SJSA1 (cell line): ENCODE measurements at places on chromosomes 12 and 14. TPM values are rescaled to one million over a fixed set of nuclear protein-coding genes. Genes with fewer than 3 reads are reported as not detected.
A peak's percentile ranks its signal among the peaks of the same experiment; 100 is the strongest.

- H3K27me3 ChIP-seq = no peaks in the 10 kb centered on the region
- H3K4me1 ChIP-seq = peaks cover 10% of the 10 kb centered on the region
- no peak overlapping the region for H3K4me3 ChIP-seq
These were observed 20.5 kb downstream of the ZBTB42 start for GRCh38 chr14:104821229-104821945.

DNA sequence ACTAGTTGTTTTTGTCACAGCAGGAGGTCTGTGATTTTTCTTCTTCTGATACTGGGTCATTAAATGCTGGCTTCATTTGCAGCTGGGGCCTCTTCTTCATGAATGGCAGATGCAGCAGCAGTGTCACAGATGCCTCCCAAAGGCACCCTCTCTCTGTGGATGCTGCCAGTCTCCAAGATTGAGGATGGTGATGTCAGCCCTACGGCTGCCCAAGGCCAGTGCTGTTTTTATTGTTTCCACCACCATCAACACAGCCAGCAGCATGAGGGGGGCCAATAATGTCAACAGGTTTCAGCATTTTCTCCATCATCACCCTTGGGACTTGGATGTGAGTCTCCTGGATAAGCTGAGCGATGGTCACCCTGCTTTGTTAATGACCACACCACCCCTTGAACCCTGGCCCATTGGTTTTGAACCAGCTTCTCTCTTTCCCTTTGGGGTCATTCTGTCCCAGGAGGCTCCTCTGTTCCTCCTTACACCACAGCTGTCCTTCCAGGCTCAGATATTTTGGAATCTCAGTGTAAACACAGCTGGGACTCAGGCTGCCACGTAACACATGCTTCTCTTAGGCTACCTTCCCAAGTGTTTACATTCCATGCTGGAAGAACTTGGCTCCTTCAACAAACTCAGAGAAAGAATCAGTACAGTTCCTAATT, 151.7 kb upstream of the DDHD1 start:
- no peak overlapping the region for H3K4me3 ChIP-seq
- no peaks in the 10 kb centered on the region for H3K36me3 ChIP-seq
- H3K4me1 ChIP-seq = peaks cover 5% of the 10 kb centered on the region
- no peak overlapping the region for H3K27ac ChIP-seq
- DNase-seq = no peak

The TEX22 gene
- total RNA-seq = 0.11 TPM in 1 of 2 replicates, not detected in the other

DNA sequence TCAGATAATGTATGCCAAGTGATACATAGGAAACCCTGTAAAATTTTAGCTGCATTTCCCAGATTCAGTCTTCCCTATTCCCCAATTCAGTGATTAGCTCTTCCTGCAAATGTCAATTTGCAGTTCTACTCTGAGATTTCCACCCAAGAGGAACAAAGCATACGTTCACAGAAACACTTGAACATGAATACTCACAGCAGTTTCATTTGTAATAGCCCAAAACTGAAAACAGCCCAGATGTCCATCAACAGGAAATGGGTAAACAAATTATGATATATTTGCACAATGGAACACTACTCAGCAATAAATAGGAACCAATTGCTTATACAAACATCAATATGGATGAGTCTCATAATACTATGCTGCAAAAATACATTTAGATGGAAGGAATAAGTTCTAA, 194.2 kb downstream of the GXYLT1 start:
- no peaks in the 10 kb centered on the region for H3K27me3 ChIP-seq
- no peaks in the 10 kb centered on the region for H3K4me1 ChIP-seq
- H3K4me3 ChIP-seq = no peak overlapping the region
- H3K36me3 ChIP-seq = no peaks in the 10 kb centered on the region
- DNase-seq = no peak

GRCh38 chr12:15270591-15270990, 49.4 kb upstream of the RERG start:
- no peak for DNase-seq
- no peaks in the 10 kb centered on the region for H3K27me3 ChIP-seq
- H3K4me3 ChIP-seq = no peak overlapping the region
- H3K27ac ChIP-seq = no peak overlapping the region

- no peaks in the 10 kb centered on the region for H3K27me3 ChIP-seq
- H3K27ac ChIP-seq = no peak overlapping the region
- DNase-seq = no peak
These were observed 92.6 kb upstream of the HIF1A start for GRCh38 chr14:61602733-61603077.

GRCh38 chr14:37091651-37092050, 80.8 kb downstream of the SLC25A21 start:
- H3K4me1 ChIP-seq = peaks cover 24% of the 10 kb centered on the region
- H3K4me3 ChIP-seq = no peak overlapping the region
- no peak for DNase-seq
- no peak overlapping the region for H3K27ac ChIP-seq
- no peaks in the 10 kb centered on the region for H3K27me3 ChIP-seq

DNA sequence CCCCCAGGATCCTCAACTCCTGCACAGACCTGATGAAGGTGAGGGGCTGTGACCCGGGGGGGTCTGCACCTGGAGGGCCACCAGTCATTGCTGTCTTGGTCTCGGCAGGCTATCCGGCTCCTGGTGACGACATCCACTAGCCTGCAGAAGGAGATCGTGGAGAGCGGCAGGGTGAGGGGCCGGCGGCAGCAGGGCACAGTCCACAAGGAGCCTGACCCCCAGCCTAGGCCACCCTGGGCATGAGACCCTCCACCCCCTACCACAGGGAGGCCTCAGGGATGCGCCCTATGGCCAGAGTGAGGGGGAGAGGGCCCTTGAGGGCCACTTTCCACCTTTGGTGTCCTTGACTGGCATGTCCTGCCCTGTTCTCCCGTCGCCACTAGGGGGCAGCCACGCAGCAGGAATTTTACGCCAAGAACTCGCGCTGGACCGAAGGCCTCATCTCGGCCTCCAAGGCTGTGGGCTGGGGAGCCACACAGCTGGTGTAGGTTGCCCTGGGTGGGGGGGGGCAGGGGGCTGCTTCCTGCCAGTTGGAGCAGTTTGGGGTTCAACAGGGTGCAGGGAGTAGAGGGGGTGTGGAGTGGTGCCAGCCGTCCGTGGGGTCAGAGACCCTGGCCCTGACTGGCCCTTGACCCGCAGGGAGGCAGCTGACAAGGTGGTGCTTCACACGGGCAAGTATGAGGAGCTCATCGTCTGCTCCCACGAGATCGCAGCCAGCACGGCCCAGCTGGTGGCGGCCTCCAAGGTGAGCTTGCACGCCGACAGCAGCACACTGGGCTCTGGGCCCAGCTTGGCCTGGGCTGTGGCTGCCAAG, 25.0 kb downstream of the HIP1R start:
- no peak overlapping the region for H3K4me3 ChIP-seq
- no peak overlapping the region for H3K27ac ChIP-seq
- peak; percentile 79 for DNase-seq
- H3K36me3 ChIP-seq = peaks cover 39% of the 10 kb centered on the region

- no peaks in the 10 kb centered on the region for H3K36me3 ChIP-seq
- peaks cover 4% of the 10 kb centered on the region; the same call in 1 of the 2 replicates for H3K27me3 ChIP-seq
- peaks cover 17% of the 10 kb centered on the region for H3K4me1 ChIP-seq
- no peak overlapping the region for H3K27ac ChIP-seq
- no peak overlapping the region for H3K4me3 ChIP-seq
These were observed 185.5 kb upstream of the PRMT8 start for GRCh38 chr12:3305464-3305863.

- H3K36me3 ChIP-seq = no peaks in the 10 kb centered on the region
- no peaks in the 10 kb centered on the region for H3K27me3 ChIP-seq
- H3K4me1 ChIP-seq = no peaks in the 10 kb centered on the region
These were observed 81.7 kb upstream of the CCDC91 start for GRCh38 chr12:28108599-28108998.

DNA sequence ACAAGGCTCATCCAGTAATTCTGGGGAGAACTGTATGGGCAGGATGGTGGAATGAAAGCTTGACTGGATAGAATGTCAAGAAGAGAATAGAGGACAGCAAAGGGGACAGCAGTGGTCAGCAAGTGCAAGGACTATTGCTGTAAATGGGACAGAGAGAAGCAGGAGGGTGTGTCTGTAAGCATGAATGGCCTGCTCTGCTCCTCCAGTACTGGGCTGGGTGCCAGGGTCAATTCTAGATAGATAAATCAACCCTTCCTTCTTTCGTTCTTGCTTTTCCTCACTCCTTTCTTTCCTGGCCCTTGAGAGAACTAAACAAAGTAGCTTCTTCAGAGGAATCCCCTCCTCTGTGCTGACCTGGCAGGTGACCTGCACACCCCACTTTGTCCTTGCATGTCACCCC, 1019.2 kb downstream of the BCL11B start:
- no peak for DNase-seq
- H3K36me3 ChIP-seq = no peaks in the 10 kb centered on the region
- H3K27me3 ChIP-seq = no peaks in the 10 kb centered on the region
- no peak overlapping the region for H3K4me3 ChIP-seq

DNA sequence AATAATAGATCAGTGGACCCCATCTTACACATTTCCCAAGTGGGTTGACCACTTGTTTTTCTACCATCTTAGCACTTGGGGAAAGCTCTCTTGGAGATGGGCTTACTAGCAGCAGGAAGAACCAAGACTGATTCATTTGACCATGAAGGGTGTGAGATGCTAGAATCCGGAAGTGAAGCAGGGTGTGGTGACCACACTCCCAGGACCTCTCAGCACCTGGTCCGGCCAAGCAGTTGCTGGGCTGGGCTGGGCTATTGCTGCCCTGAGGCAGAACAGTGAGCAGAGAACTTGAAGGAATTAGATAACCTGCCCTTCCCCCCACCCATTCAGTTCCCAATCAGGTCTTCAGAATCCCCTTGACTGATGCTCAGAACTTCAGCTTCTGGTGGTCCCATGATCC, 24.4 kb downstream of the ADCY6 start:
- H3K36me3 ChIP-seq = peaks cover 10% of the 10 kb centered on the region
- H3K27ac ChIP-seq = no peak overlapping the region
- H3K4me1 ChIP-seq = no peaks in the 10 kb centered on the region
- H3K27me3 ChIP-seq = no peaks in the 10 kb centered on the region

The MUCL1 gene
- not detected in 2 replicates for total RNA-seq

The INHBE gene
- 2.2 and 2.5 TPM in 2 replicates for total RNA-seq

DNA sequence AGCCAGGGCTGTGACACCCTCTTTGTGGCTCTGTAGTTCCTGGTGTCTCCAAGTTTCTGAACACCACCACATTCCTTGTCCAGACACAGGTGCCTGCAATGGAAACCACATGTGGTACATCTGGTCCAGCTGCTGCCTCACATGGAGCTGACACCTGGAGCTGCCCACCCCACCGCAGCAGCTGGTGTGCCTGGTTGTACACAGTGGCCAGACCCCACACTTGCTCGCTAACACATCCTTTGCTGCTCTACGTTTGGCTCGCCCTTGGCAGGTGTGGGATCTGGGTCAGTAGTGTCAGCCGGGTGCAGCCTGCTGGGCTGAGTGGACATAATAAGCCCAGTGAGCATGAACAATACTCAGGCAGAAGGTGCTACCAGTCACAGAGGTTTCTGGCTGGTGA, 198.9 kb downstream of the ADGRD1 start:
- no peaks in the 10 kb centered on the region for H3K36me3 ChIP-seq
- no peaks in the 10 kb centered on the region for H3K27me3 ChIP-seq
- H3K4me1 ChIP-seq = no peaks in the 10 kb centered on the region
- no peak overlapping the region for H3K4me3 ChIP-seq
- DNase-seq = no peak

DNA sequence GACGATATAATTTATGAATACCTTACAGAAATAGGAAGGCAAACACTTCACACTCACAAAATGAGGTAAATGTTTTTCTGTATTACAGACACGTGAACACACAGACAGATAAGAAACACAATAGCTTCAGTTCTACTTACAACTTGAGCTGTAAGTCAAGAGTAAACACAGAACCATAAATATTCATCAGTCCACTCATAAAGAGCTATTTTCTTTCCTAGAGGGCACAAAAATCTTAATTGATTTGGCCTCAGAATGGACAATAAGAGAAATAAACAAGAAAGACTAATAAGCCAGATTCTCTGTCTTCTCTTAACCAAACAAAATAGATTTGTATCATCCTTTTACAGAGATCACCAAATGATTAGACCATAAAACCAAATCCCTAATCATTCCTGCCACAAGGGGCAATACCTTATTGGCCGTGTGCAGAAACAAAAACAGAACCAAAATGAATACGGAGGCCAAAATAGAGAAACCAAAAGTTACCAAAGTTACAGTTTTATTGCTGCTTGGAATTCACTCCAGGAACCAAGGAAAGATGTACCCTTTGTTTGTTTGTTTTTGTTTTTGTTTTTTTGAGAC, 38.1 kb upstream of the GARIN2 start:
- no peak overlapping the region for H3K27ac ChIP-seq
- H3K27me3 ChIP-seq = no peaks in the 10 kb centered on the region
- no peaks in the 10 kb centered on the region for H3K36me3 ChIP-seq
- no peak overlapping the region for H3K4me3 ChIP-seq
- no peak for DNase-seq

The FOXA1 gene
- 0.87 TPM in 1 of 2 replicates, not detected in the other for total RNA-seq

DNA sequence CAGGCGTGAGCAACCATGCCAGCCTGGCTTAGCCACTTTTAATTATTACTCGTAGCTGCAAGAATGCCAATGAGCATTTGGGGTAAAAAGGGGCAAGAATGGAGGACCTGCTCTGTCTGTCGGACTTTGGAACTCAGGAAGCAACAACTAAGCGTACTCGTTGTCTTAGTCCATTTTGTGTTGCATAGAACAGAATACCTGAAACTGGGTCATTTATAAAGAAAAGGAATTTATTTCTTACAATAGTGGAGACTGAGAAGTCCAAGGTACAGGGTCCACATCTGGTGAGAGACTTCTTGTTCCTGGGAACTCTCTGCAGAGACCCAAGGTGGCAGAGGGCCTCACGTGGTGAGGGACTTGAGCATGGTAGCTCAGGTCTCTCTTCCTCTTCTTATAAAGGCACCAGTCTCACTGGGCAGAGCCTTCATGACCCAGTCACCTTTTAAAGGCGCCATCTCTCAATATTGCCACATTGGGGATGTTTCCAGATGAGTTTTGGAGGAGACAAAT, 29.2 kb downstream of the SLC35E3 start:
- H3K4me1 ChIP-seq = no peaks in the 10 kb centered on the region
- no peak overlapping the region for H3K27ac ChIP-seq
- peak; percentile 82 for DNase-seq
- H3K27me3 ChIP-seq = peaks cover 68% of the 10 kb centered on the region
- no peaks in the 10 kb centered on the region for H3K36me3 ChIP-seq

The KCNMB4 gene
- 0.09 and 0.21 TPM in 2 replicates for total RNA-seq

- H3K4me3 ChIP-seq = no peak overlapping the region
- no peaks in the 10 kb centered on the region for H3K36me3 ChIP-seq
- no peaks in the 10 kb centered on the region for H3K4me1 ChIP-seq
- H3K27ac ChIP-seq = no peak overlapping the region
- H3K27me3 ChIP-seq = no peaks in the 10 kb centered on the region
These were observed 4.6 kb downstream of the OVCH1 start for GRCh38 chr12:29492891-29493290.

The ZC2HC1C gene
- 0.34 and 5.5 TPM in 2 replicates for total RNA-seq

GRCh38 chr12:14979468-14979867, 6.6 kb downstream of the PDE6H start:
- no peak for DNase-seq
- H3K27me3 ChIP-seq = no peaks in the 10 kb centered on the region
- no peak overlapping the region for H3K27ac ChIP-seq
- H3K4me3 ChIP-seq = no peak overlapping the region
- no peaks in the 10 kb centered on the region for H3K4me1 ChIP-seq
- no peaks in the 10 kb centered on the region for H3K36me3 ChIP-seq

- no peak overlapping the region for H3K27ac ChIP-seq
- DNase-seq = no peak
- no peaks in the 10 kb centered on the region; the same call in 1 of the 2 replicates for H3K4me1 ChIP-seq
- no peak overlapping the region for H3K4me3 ChIP-seq
- no peaks in the 10 kb centered on the region for H3K36me3 ChIP-seq
- H3K27me3 ChIP-seq = no peaks in the 10 kb centered on the region
These were observed 27.8 kb upstream of the BCDIN3D start for GRCh38 chr12:49870501-49871262.

- no peaks in the 10 kb centered on the region for H3K27me3 ChIP-seq
- no peak overlapping the region for H3K27ac ChIP-seq
- H3K4me3 ChIP-seq = no peak overlapping the region
- no peak for DNase-seq
- no peaks in the 10 kb centered on the region for H3K4me1 ChIP-seq
These were observed 189.9 kb upstream of the CNTN1 start for GRCh38 chr12:40502322-40502721.
